ENCODE measurements at places on chromosomes 12 and 14.

DNA sequence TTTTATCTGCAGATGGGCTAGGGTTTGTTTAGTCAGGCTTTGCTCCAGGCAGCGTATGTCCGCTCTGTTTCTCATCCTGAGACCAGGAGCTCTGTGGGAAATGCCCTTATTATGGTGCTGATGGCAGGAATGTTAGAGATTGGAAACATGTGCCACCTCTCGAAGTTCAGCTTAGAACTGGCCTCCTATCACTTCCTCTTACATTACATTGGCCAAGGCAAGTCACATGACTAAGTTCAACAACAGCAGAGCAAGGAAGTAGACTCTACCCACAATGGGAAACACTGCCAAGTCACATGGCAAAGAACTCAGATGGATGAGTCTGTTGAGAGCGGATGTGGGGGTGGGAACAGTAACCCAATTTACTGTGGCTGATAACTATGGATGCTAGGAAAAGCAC lies 161.9 kb upstream of the WSCD2 start:
- no peak for DNase-seq

DNA sequence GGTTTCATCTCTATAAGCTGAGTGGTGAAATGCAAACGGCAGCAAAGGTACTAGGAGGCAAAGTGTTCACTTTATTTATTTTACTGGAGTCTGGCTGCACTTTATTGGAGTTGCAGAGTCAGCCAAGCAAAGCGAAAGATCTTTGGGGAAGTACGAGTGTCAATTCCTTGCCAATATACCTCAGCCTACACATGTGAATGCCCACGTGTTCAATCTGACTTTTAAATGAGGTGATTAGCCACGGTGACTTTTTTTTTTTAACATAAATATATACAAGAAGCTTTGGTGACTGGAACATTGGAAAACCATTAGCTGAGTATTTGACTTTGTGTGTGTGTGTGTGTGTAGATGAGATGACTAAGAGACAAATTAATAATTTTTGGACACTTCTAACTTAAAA lies 178.8 kb downstream of the NTS start:
- DNase-seq = no peak

- DNase-seq = no peak
Observed at GRCh38 chr12:10210225-10210624, 2.5 kb upstream of the GABARAPL1 start.

GRCh38 chr12:92953747-92954146 lies 24.7 kb upstream of the EEA1 start:
- DNase-seq = no peak

DNA sequence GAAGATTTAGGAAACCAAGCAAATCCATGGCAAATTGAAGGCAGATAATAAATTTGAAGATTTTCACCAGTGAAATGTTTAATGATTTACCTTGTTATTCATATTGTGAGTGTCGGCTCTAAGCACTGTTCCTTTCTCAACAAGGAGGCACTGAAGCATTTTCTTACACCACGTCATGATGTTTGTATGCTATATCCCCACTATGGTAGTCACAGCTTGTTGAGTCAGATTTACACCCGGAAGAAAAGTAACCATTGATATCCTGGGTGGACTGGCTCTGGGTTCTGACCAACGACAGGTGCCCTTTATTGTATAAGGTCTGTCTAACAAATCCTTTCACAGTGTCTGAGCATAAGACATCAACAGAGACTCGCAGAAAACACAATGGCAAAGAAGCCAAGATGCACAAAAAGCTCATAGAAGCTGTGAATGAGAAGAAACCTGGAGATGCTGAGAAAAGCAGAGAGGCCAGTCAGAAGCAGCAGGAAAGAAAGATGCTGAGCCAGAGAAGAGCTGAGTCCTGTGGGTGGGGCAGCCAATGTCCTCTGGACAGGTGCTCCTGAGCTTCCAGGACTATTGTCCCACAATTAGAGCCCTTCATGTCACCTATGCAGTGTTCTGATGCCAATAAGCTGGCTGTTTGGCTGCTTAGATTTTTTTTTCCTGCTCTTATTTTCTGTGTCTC lies 49.7 kb upstream of the ARHGAP5 start:
- DNase-seq = no peak

DNA sequence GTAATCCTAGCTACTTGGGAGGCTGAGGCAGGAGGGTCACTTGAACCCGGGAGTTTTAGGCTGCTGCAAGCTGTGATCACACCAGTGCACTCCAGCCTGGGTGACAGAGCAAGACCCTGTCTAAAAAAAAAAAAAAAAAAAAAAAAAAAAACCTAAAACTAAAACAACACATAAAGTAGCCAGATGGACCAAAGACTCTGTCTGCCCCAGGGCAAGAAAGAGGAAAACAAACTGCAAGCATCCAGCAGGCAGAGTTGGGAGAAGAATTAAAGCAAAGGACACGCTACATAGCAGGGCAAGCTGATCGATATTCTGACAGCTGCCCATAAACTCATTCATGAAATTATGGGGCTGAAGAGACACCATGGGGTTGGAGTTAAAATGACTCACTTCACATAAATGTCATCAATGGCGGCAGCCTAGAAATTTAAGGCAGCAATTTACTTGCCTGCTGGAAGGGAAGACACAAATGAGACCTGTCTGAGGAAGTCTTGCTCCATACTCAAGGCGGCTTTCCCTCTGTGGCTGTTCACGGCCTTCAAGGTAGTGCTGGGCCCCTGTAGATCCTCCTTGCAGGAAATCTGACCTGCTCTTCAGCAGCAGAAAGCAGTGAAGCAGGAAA lies 259.1 kb upstream of the FKBP4 start:
- DNase-seq = no peak

DNA sequence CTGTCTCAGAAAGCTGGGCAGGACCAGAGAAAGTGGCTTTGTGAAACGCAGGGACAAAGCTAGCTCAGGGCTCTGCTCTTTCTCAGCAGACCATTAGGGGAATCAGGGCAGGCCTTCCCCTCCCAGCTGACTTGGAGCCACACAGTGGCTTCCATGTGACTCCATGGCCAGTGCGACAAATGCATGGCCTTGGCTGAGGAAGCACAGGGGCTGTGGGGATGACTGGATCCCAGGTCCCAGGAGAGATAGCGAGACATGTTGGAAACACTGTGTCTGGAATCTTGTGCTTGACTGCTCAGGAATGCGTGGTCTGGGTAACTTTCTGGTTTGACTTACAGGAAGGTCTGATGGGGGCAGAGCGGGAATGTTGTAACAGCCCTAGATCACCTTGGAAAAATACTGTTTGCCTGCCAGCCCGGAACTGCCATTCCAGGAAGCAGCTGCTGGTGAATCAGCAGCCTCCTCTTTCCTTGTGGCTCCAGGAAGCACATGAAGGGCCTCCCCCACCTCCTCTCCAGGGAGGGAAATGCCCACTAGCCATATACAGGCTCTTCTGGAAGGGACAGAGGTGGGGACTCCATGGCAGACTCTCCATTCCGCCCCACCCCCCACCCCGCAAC lies 133.5 kb upstream of the HIF1A start:
- peak; percentile 76 for DNase-seq

DNA sequence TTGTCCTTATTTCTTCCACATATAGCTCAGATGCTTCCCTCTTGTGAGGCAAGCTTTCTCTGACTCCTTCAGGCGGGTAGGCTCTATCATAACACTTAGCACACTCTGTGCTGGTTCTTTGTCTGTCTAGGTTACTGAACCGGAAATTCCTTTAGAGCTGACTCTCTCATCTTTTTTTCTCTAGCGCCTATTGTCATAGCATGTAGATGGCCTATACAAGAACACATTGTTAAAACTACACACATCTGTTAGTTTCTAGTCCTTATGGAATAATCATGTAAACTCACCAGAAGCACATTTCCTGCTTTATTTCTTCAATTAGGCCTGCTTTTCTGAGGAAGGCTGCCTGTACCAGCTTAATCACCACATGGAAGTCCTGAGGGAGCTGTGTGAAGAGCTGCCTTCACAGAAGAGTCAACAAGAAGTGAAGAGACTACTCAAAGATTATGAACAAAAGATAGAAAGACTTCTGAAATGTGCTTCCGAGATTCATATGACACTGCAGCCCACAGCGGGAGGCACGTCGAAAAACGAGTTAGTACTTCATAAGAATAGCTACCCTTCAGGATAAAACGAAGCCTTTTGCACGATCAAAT lies 143.9 kb downstream of the SYNE2 start:
- no peak for DNase-seq

GRCh38 chr12:108856170-108856427 lies 1.3 kb downstream of the SSH1 start:
- no peak for DNase-seq

GRCh38 chr14:51870606-51871005 lies 10.2 kb downstream of the GNG2 start:
- no peak for DNase-seq

GRCh38 chr14:22491683-22492621 lies 97.1 kb downstream of the DAD1 start:
- DNase-seq = no peak

All from femur (tissue), 1 donor.